ENCODE measurements at places on chromosomes 1 and 21. TPM values are rescaled to one million over a fixed set of nuclear protein-coding genes. Genes with fewer than 3 reads are reported as not detected.

- no peak for DNase-seq
Observed at GRCh38 chr1:71157151-71157550, 76.3 kb upstream of the ZRANB2 start.

DNA sequence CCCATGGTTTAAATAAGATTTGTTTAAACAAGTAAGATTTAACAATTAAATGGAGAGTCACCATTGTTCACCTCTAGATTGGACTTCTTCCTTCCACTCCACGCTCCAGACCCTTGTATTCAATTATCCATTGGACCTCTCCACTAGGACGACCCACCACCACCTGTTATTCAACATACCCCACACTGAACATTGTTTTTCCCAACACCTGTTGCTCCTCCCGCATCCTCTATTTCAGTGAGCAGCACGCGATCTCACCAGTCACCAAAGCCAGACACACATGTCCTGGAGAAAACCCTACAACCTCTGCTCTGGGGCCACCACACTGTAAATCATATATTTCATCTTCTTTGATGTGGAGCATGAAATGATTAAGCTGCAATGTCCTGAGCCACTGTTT is 28.6 kb downstream of the ATP8B2 start:
- DNase-seq = no peak

The ASTN1 gene
- total RNA-seq = not detected

DNA sequence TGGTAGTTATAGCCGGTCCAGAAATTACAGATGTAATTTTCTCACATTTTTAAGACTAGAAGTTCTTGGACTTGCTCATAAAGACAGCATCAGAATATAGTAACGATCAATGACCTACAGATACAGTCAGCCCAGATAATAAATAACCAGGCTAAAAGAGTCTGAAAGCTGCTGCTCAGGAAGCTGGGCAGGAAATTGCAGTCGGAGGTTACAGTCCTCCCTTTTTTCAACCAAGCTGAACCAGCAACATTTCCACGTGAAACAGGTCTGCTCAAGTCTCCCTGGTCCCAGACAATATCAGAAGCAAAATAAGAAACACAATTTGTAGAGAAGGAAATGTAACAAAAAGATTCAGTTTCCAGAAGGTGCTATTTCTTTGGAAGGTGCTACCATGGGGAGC is 457.4 kb downstream of the SIPA1L2 start:
- no peak for DNase-seq

- no peak for DNase-seq
Observed at GRCh38 chr1:183101841-183102276, 78.6 kb downstream of the LAMC1 start.

DNA sequence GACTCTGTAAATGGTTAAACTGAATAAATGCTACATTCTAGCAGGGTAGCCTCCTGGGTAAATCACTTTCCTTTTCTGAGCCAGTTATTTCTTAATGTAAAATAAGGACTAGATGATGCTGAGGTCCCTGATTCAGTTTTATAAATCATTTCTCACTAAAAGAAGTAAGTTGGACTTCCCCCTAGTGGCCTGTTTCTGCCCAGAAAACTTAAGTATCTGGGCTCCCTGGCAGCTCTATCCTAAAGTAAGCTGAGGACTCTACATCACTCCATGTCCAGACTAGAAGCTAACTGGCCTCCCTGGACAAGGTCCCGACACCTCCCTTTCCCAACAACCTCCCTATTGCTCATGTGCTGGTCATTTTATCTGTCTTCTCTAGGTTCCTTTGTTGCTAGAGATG is 3.0 kb downstream of the GPN2 start:
- peak; percentile 63 for DNase-seq

DNA sequence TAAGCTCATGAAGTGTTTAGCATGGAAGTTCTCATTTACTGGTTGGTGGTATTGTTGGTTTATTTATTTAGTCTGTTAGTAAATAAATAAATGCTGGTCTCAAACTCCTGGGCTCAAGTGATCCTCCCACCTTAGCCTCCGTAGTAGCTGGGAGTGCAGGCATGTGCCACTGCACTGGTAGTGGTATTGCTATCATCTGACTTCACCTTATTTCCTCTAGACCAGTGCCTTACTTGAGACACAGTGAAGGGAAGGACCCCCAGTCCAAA is 1.4 kb upstream of the SLC2A1 start:
- DNase-seq = no peak

GRCh38 chr1:192489748-192490147 is 85.8 kb upstream of the RGS1 start:
- DNase-seq = peak; percentile 97

The VSIG8 gene
- total RNA-seq = 0.09 TPM

GRCh38 chr1:228094432-228095016 is 8.6 kb downstream of the C1orf35 start:
- no peak for DNase-seq

DNA sequence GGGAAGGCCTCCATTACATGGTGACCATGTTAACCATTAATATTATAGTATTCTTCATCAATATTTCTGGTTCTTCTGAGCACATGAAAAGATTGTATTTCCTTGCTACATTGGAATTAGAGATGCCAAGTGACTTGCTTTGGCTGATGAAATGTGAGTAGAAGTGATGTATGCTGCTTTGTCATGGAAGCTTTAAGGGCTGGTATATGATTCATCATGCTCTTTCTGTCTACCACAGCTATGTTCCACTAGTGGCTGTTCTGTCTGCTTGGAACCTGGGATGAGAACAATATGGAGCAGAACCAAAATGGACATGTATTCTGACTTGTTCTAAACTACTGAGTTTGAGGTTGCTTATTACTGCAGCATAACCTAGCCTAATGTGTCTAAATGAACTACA is 163.3 kb downstream of the TM2D1 start:
- DNase-seq = no peak

DNA sequence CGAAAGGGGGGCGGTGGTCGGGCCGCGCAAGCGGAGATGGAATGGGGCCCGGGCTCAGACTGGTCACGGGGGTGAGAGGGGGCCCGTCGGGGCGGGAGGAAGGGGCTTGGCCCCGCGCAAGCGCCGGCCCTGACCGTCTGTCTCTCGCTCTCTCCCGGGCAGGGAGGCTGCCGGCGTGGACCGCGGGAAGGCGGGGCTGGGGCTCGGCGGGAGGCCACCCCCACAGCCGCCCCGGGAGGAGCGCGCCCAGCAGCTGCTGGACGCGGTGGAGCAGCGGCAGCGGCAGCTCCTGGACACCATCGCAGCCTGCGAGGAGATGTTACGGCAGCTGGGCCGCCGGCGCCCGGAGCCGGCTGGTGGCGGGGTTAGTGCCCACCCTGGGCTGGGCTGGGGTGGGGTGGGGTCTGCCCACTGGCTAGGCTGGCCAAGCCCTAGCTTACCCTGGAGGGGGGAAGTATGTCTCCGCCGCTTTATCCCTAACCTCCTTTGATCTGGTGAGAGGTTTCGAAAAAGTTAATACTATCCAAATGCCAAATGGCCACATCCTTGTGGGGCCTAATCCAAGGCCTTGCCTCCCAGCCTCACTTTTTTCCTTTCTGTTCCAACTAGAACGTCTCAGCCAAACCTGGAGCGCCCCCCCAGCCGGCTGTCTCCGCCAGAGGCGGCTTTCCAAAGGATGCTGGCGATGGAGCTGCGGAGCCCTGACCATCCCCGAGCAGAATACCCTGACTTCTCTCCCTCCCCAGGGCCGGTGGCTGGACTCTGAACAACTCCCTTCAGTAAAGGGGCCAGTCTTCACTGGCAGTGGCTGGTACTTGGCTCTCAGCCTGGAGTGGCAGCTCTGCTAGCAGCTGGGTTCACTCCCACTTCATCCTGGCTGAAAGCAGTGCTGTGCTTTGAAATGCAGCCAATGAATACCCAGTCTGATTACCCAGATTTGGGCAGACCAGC is 636 bp upstream of the YRDC start:
- DNase-seq = peak; percentile 80

The KANK4 gene
- not detected for total RNA-seq

GRCh38 chr1:145961425-145962156 is 2.8 kb downstream of the ANKRD34A start:
- no peak for DNase-seq

DNA sequence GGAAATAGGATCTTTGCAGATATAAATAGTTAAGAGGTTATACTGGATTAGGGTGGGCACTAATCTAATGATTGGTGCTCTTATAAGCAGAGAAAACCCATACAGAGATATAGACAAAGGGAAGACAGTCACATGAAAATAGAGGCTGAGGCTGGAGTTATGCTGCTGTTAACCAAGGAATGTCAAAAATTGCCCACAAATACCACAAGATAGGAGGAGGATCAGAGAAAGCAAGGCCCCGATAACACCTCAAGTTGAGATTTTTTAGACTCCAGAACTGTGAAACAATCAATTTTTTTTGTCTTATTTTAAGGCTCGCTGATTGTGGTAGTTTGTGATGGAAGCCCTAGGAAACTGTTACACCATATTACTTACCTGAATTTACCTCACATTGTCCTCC is 513.2 kb downstream of the COL11A1 start:
- no peak for DNase-seq

DNA sequence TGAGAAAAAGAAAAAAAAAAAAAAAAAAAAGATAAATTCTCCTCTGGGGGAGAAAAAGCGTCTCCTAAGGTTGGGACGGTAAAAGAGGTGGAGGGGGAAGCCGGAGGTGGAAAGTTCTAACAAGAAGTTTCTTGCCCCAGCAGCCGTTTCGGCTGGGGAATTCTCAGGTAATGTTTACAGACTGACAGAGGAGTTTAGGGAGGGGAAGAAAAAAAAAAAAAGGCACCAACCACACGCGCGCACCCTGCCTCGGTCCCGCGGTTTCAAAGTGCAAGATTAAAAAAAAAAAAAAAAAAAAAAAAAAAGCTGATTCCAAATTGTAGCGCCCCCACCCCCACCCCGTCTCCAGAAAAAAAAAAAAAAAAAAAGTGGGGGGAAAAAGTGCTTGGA is 504 bp downstream of the DHRS3 start:
- DNase-seq = no peak

The SOD1 gene
- 236 TPM for total RNA-seq

DNA sequence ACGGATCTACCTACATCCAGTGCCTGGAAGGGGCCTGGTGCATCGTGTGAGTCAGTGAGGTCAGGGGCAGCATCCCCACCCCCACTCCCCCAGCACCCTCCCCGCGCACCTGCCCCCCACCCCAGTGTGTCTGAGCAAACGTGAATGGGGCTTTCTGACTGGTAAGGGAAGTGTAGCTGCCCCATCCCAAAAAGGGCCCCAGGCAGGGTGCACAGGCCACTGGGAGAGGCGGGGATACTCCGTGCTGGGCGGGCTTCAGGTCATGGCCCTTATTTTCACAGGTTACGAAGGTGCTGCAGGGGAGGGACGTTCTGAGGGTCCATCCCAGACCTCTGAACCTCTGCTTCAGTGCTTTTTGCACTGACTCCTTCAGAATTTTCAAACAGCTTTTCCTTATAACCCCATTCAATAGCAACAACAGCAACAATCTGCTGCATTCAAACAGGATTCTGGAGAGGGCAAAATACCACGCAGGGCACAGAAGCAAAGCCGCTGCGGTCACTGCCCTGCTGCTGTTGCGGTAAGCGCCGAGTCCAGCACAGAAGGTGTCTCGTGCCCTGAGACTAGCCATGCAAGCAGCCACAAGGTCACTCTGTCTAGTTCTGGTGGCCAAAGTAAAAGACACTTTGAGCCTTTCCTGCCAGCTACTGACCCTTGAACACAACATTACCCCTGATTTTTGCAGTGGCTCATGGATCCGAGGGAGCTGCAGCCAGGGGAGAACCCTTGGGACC is 10.3 kb downstream of the TTC34 start:
- no peak for DNase-seq

The HSD3B1 gene
- total RNA-seq = not detected

DNA sequence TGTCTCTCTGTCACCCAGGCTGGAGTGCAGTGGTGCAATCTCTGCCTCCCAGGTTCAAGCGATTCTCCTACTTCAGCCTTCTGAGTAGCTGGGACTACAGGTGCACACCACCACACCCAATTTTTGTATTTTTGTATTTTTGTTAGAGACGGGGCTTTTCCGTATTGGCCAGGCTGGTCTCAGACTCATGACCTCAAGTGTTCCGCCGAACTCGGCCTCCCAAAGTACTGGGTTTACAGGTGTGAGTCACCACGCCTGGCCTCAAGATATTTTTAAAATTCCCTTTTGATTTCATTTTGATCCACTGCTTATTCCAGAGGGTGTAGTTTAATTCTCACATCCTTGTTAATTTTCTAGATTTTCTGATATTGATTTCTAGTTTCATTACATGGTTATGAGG is 3.8 kb downstream of the IFI44L start:
- no peak for DNase-seq

The THEM5 gene
- not detected for total RNA-seq

Data from dermis blood vessel endothelial cell (primary cell).